ENCODE measurements at places on chromosomes 3 and 15.

DNA sequence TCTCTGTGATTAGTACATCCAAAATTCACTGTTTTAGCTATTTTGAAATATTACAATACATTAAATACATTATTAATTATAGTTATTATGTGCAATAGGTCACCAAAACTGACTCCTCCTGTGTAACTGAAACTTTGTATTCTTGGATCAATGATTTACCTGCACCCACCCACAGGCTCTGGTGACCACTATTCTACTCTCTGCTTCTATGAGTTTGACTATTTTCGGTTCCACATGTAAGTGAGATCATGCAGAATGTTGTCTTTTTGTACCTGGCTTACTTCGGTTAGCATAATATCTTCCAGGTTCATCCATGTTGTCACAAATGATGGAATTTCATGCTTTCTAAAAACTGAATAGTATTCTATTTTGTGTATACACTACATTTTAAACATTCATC, 43.8 kb downstream of the SLC2A2 start:
- DNase-seq, result no peak

GRCh38 chr15:42784705-42785104, 47.8 kb upstream of the CDAN1 start:
- DNase-seq, result no peak

- no peak for DNase-seq
Observed at GRCh38 chr15:52677593-52678467, 1.4 kb downstream of the ATOSA start.

- no peak for DNase-seq
Observed at GRCh38 chr3:64268926-64269325, 43.7 kb upstream of the PRICKLE2 start.

- DNase-seq, result no peak
Observed at GRCh38 chr3:132503559-132503958, 86.3 kb downstream of the DNAJC13 start.

- DNase-seq, result no peak
Observed at GRCh38 chr3:37693511-37694283, 168.0 kb upstream of the CTDSPL start.

GRCh38 chr15:38847666-38848065, 283.1 kb upstream of the RASGRP1 start:
- DNase-seq, result no peak

DNA sequence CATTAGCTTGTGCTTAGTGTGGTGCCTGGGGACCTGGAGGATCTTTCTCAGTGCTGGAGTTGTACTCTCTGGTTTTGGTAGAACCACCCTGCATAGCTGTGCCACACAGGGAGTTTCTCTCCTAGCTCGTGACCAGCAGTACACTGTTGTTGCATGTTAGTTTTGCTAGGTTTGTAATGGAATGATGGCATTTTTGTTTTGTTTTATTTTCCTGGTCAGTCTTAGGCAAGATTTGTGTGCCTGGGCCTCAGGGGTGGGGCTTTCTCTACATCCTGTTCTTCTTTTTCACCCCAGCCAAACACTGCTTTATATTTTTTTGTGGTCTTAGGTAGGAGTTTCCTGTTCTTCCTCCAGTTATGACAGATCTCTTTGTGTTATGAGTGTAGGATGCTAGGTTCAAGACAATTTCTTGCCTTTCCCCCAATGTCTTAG, 534.5 kb upstream of the KCNMB2 start:
- DNase-seq, result no peak

All from HCT116 (cell line).